ENCODE measurements at places on chromosomes 7 and 10.

DNA sequence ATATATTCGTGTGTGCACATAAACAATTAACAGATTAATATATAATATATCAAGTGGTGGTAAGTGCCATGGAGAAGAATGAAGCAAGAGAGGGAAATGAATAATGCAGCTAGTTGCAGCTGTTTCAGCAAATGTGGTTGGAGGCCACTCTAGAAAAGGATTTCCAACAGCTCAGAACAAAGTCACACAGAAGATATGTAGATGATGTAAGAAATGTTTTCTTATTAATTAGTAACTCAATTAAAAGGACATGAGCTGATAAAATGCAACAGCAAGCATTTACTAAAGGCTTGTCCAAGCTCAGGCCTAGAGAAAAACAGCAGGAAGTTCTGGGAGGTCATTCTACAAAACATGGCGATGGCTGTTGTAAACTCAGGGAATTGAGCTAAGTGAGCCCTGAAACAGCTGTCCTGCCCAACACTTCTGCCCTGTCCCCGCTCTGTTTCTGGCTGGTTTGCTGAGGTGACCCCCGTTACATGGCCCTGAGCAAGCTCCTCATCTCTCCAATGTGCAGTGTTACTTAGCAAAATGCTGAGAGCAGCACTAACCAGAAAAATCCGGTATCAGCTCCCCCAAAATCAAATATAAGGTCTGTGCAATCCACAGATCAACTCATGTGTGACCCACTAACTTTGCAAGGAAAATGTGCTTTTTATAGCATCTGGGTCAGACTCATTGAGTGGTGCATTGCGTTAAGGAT, 23.4 kb upstream of the C10orf67 start:
- no peak for DNase-seq

DNA sequence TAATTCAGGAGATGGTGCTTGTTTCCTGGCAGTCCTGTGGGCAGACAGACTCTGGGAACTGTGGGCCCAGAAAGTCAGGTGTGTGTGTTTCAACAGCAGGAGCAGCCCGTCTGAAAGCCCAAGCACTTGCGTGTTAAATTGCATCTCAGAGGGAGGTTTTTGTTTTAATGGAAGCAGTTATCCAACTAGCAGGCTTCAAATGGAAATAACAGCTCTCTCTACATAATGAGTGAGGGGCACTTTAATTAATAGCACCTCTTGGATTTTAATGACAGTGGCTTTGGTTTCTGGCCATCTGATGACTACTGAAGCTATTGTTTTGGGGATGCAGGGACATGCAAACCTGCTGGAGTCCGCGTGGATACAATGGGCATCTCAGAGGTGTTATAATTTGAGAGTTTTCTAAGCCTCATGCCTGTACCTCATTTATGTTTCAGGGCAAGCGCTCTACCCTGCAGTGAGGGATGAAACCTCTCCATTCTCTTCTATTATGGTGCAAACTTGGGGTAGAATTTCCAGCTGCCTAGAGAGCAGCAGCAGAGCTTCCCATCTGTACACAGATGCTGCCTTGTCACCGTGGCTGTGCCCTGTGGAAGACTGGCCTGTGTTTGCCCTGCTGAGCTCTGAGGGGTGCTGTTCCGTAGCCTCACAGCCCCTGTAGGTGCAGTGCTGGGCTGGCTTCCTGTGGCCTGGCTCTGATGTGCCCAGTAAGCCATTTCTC, 206.6 kb upstream of the GPR26 start:
- DNase-seq, result no peak

GRCh38 chr7:130360518-130360917, 15.9 kb downstream of the CPA5 start:
- DNase-seq, result no peak

DNA sequence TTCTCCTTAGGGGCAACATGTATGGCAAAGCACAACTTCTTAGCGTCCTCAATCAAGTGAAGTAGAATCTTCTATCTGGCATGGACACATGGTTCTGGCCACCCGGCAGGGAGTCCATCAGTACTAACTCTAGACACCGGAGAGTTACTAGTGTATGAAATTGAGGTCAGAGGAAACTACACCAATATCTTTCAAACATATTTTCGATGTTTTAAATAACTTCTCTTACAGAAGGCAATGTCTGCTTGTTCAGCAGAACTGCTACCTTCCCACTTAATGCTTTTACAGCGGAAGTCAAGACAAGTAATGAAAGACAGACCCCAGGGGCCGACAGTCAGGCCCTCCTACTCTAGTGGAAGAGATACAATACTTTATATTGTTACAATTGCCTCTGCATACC, 89.9 kb downstream of the RNF216 start:
- no peak for DNase-seq
